ENCODE measurements at places on chromosomes 3 and 15.

GRCh38 chr3:81394651-81395524 is 366.6 kb downstream of the GBE1 start:
- no peak for DNase-seq

DNA sequence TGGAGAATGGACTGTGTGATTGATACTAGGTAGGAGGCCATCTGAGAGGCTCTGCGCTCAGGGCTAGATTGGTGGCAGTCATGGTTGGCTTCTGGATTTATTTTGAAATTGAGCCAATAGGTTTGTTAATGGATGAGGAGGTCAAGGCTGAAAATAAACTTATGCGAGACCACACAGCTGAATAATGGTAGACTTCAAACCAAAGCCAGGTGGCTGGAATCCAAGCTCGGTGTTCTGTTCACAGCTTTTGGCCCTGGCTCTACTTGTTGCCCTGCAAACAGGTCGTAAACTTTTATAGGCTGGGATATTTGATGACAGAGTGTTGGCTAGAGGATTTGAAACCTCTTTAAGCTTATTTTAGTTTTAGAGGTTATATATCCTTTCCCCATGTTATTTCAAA is 160.4 kb downstream of the CHL1 start:
- DNase-seq: no peak

- no peak for DNase-seq
Observed at GRCh38 chr15:85825719-85826118, 31.0 kb upstream of the KLHL25 start.

GRCh38 chr15:47570044-47570443 is 147.3 kb upstream of the SEMA6D start:
- no peak for DNase-seq

Measured in GM23338 (cell line).